GM13977 (cell line): ENCODE measurements at places on chromosomes 3 and 15.
A peak's percentile ranks its signal among the peaks of the same experiment; 100 is the strongest.

GRCh38 chr3:146421819-146422759, 47.3 kb downstream of the PLSCR2 start:
- no peak for DNase-seq

GRCh38 chr3:56952061-56952460, 108.4 kb upstream of the SPATA12 start:
- DNase-seq: no peak

- DNase-seq: no peak
Observed at GRCh38 chr3:179606534-179607085, 2.0 kb downstream of the NDUFB5 start.

- no peak for DNase-seq
Observed at GRCh38 chr15:68023307-68024101, 30.6 kb upstream of the PIAS1 start.

DNA sequence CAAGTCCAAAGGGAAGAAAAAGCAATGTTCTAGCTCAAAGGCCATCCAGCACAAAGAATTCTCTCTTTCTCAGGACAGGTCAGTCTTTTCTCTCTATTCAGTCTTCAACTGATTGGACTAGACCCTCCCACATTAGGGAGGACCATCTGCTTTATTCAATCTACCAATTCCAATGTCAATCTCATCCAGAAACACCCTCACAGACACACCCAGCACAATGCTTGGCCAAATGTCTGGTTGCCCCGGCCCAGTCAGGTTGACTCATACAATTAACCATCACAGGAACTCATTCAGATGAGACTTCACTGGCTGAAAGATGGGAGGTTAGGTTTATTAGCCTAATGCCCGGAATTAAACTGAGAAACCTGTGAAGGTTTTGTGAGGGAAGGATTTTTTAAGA, 32.4 kb downstream of the ACAN start:
- DNase-seq: no peak

- DNase-seq: no peak
Observed at GRCh38 chr15:64305261-64305660, 50.7 kb downstream of the CSNK1G1 start.

GRCh38 chr3:54858093-54858785, 69.6 kb downstream of the LRTM1 start:
- DNase-seq: no peak

DNA sequence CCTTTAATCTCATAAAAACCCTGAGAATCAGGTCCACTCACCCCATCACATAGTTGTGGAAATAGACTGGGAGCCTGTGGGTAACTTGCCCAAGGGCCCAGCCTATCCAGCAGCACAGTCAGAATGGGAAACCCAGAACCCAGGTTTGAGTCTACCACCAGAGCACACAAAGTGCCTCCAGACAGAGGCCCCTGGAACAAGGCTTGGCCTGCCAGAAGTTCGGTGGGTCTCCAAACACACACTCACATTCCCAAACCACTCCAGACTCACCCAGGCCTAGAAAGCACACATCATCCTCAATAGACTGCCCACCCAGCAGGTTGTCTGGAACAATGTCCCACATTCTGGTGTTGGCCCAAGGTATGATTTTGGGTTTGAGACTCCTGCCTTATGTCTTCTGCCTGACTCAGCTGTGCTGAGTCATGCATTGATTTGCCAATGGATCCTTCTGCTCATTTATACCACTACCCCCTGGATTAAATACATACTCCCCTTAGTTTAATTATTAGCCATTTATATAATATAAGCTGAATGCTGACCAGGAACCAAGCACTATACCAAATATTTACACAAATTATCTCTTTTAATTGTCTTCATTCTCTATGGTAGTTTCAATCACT, 4.5 kb downstream of the SLC12A8 start:
- no peak for DNase-seq

DNA sequence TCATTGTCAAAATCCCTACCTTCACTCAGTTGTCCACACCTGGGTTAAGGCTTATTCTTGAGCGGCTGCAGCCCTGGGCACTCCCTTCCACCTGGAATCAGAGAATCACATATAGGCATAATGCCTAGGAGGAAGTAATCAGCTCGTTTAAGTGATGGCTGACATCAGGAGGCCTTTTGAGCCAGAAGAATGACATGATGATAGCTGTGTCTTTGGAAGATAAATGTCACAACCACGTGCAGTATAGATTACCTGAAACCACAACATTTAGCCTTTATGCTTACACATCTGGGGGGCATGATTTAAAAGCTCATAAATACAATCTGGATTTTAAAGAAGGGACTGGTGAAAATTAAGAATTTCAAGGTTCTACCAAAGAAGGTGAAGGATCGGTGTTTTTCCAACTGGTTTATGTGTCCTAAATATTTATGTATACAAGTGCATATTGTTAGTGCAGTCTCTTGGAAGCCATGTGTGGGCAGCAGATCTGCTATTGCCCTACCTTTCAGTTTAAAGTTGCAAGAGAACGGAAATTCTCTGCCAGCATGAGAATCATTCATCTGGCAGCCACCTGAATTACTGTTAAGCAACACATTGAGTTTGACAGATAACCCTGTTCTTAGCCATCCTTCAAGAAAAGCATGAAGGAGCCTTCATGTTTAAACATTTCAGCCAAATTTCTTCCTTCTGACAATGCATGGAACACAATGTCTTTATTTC, 163.4 kb upstream of the NR2E3 start:
- no peak for DNase-seq

DNA sequence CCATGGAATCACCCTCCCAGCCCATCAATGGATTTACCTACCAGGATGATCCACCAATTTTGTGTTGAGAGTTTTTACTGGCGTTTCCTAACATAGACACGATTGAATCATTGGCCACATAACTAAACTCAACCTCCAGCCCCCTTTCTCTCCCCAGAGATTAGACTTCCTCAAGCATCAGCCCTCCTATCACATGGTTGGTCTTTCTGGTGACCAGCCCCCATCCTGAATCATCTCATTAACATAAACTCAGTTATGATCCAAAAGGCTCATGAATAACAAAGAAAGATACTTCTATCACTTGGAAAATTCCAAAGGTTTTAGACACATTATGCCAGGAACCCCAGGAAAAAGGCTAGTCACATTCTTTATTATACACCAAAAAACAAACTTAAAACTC, 21.2 kb downstream of the PRKAR2A start:
- no peak for DNase-seq

DNA sequence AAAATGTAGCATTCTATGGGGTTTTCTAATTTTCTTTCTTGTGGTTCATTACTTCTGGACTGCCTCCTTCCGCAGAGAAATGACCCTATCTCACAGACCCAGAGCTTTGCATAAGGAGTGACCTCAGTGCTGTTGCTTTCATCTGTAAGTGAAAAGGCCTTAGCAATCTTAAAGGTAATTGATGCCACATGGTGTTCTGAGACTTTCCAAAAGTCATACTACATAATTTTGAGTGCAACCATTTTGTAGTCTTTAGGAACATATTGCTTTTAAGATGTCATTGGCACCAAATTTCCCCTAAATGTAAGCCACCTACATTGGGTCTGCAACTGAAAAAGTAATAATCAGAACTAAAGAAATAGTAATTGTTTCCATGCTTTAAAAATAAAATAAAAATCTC, 9.2 kb upstream of the HHLA2 start:
- peak; percentile 31 for DNase-seq

- no peak for DNase-seq
Observed at GRCh38 chr3:130757611-130758150, 11.1 kb upstream of the PIK3R4 start.

GRCh38 chr3:81579744-81580143, 181.7 kb downstream of the GBE1 start:
- no peak for DNase-seq

DNA sequence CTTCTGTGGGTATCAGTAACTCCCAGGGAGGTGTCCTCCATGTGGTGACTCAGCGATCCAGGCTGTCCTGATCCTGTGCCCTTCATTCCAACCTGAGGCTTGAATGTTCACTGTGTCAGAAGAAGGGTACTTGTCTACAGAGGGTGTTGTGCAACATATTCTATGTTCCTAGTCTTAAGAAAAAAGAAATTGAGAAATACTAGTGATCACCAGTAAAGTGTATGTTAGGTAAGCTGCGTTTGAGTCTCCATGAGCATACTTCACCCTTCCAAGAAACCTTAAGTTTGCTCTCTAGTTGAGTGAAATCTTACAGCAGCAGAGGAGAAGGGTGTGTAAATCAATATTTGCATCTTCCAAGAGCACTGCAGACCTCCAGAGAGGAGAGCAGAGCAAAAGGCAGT, 122.2 kb upstream of the SLC24A5 start:
- DNase-seq: no peak

- no peak for DNase-seq
Observed at GRCh38 chr3:38567498-38567897, 71.4 kb downstream of the EXOG start.

DNA sequence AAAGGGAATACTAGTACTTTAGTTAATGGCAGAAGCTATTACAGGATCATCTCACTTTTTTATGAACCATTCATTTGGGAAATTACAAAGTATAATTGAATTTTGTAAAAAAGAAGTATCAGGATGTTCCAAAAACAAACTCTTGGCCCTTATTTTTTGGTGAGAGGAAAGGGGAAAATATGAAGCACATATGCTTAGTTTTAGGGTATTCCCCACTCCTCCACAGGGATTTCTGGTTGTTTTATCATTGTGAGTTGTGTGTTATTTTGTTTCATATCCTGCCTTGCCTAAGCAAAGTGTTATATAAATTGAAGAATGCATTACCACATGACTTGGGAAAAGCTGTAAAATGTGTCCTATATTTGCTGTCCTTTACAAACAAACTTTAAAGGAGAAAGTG, 227.0 kb downstream of the FMN1 start:
- DNase-seq: no peak

GRCh38 chr3:20648294-20648693, 462.3 kb upstream of the SGO1 start:
- DNase-seq: no peak

DNA sequence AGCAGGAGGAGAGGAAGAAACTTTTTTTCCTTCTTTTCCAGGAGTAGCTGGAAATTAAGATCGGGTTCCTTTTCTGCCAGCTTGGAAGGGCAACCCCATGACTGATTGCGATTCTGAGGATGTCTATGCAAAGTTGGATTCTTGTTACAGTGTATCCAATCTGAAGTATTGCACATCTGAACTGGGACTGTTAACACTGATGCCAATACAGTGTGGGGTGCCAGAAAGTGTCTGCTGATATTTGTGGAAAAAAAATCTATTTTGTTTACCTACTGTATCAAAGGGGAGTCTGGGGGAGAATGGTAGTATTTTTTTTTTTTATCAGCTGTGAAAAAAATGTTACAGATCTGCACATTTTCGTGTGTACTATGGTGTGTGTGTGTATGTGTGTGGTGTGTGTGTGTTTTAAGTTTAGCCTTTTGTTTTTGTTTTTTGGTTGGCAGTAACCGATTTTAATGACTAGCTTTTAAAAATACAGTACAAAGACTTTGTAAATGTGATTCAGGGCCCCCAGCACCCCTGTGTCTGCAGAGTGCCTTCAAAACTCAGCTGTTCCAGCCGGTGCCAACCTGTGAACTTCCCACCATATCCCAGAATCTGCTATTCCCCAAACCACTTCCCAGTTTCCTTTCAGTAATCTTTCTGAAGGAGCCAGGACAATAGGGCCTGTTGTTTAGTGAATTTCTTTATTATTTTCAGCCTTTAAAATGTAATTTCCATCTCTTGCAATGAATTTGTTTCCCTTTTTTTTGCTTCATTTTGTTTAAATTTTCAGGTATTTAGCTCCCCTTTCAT, 1.9 kb downstream of the RAP2B start:
- no peak for DNase-seq

DNA sequence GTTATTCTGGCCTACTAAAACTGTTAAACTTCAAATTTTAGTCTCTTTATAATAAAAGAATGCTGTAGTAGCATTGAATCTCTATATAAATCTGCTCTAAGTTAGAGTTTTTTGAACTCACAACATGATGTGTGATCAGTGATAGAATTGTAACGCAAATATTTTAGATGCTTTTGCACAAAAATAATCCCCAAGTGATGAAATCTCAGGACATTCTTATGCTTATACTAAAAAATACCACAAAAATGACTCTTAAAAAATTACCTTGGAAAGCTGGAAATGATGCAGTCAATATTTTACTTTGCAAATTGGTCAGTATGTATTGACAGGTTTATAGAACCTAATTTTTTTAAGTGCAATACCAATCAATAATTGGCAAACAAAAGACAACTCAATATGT, 375.3 kb downstream of the TBC1D5 start:
- DNase-seq: no peak

DNA sequence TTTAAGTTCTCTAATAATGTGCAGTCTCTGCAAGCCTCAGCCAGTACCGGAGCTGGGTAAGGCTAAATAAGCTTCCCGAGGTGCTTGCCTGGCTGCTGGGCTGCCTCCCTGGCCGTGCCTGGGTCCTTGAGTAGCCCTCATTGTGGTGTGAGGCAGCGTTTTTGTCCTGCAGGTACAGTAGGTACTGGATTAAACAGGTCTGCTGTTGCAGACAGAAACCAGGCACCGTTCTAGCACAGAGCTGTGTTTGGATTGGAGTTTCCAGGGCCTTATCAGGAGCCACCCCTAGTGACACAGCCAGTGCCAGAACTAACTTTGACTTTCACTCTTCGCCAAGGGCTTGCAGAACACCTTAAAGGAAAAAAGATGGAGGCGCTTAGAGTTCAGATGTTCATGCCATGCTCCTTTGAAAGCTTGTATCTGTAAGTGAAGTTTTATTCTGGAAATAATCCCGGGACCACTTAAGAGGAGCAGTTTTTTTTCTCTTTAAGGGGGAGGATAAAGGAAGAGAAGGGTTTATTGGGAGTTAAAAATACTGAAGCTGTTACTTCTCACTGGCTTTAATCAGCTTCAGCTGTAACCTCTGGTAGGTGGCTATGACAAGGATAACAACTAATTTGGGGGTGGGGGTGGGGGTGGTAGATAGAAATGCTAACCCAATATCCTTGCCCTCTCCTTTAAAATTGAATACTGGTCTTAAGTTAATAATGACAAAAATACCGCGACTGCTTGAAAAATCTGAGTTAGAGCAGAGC, 126.8 kb downstream of the MITF start:
- no peak for DNase-seq

- no peak for DNase-seq
Observed at GRCh38 chr3:77271711-77272110, 231.8 kb downstream of the ROBO2 start.

GRCh38 chr15:69509131-69509530, 56.5 kb downstream of the RPLP1 start:
- DNase-seq: no peak

GRCh38 chr3:13785853-13786436, 93.9 kb downstream of the WNT7A start:
- no peak for DNase-seq

DNA sequence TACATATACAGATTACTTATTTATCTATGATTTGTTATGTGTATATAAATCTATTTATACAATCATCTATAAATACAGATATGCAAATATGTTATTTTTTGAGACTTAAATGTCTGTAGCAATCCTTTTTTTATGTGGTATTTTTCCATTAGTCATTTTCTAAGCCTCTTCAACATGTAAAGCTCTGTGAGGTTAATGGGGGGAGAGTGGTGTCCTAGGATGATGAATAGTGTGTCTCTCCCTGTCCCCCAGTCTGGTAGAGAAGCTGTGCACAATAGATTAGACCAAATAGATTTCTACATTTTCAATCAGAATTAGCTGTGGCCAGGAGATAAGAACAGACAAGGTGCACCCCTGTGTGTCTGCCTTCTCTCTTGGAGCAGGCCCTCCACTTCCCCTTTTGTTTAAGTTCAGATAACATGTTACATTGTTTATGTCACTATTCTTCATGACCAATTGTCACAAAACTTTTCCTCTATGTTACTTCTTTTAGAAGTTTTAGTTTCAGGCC, 453.9 kb downstream of the LPP start:
- DNase-seq: no peak

GRCh38 chr3:131167867-131168266, 141.2 kb downstream of the NEK11 start:
- DNase-seq: no peak
